ENCODE measurements at places on chromosomes 4 and X.

DNA sequence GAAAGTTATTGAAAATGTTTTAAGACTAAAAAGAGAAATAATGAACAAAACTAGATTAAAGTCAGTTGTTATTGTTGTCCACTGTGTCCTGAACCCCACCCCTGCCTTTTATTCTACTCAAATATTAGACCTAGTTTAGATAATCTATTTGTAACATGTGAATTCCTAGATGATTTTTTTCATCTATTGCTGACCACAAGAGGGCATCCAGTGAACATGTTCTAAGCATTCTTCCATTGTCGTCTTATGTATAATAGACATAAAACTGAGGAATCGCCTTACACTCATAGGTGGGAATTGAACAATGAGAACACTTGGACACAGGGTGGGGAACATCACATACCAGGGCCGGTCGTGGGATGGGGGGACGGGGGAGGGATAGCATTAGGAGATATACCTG is 36.4 kb upstream of the HPRT1 start:
- DNase-seq = no peak

DNA sequence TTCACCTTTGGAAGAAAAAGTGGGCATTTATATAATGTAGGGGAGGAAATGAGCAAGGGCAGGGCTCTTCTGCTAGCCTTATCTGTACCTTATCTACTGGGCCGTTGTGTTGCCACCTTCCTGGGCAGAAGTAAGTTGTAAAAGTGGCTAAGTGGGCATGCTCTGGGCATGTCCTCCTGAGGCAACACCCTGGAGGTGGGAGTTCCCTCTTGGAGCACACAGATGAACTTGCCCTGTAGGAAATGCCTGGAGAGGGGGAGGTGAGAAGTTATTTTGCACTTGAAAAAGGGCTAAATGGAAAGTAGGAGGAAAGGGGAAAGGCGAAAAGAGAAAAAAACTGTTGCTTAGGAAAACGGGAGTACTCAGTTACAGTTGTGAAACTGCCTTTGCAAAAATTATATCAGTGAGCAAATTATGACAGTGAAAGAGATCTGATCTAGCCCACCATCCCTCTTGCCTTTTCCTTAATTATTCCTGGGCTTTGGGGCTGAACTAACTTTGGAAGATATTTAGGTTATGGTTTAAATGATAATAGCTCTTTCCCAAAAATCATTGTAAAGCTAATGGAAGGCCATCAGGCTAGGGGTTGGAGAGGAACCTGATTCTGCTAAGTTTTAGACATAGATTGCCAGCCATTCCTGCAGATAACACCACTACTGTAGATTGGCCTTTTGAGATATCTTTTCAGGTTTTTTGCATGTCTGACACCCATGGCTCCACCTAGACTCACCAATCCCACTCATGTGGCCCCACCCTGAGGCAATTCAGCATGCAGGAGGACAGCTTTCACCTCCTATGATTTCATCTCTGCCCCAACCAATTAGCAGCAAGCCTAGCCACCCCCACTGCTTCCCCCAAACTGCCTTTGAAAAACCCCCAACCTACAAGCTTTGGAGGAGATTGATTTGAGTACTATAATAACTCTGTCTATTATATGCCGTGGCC is 20.5 kb upstream of the ZNF81 start:
- no peak for DNase-seq

- DNase-seq = no peak
Observed at GRCh38 chr4:140367738-140368137, 5.7 kb upstream of the SCOC start.

DNA sequence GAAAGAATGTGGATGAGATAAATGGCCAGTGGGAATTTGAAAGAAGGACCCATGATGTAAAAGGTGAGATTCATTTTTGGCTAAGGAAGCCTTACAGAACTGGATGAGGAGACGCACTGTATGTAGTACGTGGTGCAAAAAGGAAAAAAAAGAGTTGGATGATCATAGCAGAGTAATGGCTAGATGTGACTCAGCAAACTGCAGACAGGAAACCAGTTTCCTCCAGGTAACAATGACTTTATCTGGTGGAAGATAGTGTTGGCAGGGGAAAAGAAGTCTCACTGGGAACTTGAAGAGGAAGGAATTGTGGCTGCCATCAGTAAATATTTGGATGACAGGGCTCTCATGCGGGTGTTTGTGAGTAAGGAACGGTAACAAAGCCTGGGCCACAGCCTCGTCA is 243.2 kb downstream of the CPE start:
- no peak for DNase-seq

DNA sequence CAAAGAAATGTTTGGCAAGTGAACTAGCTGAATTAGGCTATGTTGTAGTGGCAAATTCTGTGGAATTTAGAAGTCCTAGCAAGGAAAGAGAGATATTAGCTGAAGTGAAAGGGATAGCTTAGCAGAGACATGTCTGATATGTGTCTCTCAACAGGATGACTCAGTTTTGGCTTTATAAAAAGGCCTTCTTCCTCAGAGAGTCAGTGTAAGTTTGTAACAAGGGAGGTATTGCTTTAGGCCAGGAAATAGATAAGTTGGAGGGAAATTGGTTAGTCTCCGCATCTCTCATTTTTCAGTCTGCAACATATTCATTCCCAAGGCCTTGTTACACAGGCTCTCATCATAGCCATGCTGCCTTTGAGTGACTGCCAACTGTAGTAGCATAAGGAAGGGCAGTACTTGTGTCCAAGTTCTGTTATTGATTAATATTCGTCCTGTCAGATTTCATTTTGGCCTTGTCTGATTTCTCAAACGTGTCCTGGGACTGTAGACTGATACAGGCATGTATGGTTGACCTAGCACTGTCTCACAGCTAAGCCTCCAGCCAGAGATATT is 4.0 kb downstream of the TMEM164 start:
- no peak for DNase-seq

GRCh38 chr4:153771046-153771445 is 11.2 kb upstream of the RNF175 start:
- no peak for DNase-seq

DNA sequence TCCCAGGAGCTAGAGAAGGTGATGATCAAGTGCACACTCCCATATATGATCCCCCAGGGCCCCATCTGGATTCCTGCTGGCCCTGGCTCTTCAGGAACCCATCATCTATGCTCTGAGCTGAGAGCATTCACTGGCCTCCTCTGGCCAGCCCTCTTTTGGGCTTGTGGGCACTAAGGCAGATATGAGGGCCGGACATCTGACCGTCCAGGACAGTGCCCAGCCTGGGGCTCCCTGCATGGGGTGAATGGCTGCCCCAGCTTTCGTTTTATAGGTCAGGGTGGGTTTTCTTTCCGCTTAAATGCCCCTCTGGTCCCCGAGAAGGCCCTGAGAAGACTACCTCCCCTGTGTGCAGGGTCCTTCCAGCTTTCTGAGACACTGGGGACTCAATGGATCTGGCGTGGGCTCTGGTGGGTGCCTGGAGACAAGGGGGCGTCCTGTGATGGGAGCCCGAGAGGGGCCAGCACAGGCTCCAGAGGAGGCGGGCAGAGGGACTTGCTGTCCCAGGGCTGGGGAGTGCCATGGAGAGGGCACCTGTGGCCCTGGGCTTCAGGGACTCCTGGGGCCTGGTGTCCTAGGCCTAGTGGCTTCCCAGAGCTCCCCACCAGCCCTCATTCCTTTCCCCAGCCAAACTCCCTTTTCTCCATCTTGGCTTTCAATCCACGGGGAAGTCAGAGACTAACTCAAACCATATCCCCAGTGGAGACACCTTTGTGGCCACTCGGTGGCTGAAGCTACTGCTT is 39.5 kb upstream of the GRPEL1 start:
- no peak for DNase-seq

GRCh38 chrX:519741-520140 is 110.8 kb upstream of the SHOX start:
- no peak for DNase-seq

- DNase-seq = no peak
Observed at GRCh38 chr4:180058691-180059215, 2184.4 kb upstream of the TENM3 start.

- DNase-seq = no peak
Observed at GRCh38 chr4:101347267-101347556, at the start of gene PPP3CA. TSS of gene PPP3CA (minus strand) at chr4:101347526.

- no peak for DNase-seq
Observed at GRCh38 chrX:63664083-63664482, 120.9 kb downstream of the ARHGEF9 start.

GRCh38 chr4:39569209-39569608 is 42.0 kb upstream of the UGDH start:
- no peak for DNase-seq

DNA sequence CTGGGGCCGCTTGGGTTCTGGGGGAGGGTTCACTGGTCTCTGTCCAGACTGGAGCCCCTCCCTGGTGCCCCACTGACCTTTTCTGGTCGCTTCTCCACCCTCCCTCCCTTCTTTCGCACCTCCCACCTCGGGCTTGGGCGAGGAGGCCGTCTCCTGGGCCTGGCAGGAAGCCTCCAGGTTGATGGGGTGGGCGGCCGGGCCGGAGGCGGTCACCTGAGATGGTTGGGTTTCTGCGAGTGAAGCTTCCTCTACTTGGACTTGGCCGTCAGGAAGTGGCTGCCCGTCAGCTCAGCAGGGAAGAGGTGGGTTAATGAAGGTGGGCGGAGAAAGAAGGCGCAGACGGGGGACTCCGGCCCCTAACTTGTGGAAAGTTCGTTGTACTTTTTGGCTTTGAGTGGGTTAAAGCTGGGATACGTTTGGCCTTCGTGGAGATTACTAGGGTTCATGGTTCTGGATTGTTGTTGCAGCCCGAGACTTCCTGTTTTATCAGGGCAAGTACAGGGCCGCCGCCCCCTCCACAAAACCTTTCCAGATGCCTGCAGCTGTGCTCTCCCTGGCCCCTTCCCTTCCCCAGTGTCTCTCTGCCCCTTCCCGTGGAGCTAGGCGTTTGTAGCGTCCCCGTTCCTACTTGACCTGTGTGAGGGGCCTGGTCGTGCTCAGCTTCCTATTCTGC is 1.2 kb downstream of the AKAP17A start:
- DNase-seq = no peak

DNA sequence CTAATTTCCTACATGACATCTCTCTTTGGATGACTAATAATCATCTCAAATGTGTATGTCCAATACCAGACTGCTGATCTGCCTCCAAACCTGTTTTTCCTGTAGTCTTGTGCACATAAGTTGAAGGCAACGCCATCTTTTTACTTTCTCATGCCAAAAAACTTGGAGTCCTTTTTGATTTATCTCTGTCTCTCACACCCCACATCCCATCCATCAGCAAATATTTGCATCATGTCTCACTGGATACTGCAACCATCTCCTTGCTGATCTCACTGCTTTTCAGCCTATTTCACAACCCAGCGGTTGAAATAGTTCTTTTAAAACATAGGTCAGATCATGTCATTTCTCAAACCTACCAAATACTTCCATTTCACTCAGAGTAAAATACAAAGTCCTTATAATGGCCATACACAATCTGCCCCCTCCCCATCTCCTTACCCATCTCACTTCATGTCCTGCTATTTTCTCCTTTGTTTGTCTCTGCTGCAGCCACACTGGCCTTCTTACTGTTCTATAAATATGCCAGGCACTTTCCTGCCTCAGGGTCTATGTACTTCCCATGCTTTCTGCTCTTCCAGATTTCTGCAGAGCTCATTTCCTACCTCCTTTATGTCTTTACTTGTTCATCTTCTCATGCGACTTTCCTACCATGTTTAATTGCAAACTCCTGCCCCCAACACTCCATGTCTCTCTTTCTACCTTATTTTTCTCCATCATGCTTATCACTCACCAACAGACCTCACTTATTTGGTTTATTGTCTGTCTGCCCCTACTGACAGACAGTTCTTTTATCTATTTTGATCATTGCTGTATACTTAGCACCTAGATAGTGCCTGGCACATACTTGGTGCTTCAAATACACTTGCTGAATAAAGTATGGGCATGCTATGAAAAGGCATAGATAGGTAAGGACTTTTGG is 98.8 kb downstream of the ANXA3 start:
- no peak for DNase-seq

DNA sequence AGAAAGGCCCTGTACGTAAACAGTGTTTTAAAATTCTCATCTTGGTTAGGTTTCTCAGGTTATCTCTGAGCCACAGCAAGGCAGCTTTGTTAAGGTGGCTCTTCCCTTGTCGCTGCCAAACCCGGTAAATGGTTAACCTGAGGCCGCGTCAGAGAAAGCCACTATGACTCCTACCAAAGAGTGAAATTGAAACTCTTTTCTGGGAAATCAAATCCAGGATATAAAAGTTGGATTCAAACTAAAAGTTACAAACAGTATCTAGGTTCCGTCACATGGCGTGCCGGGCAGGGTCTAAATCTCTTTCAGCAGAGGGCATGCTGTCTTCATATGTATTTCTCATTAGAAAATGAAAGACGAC is 433 bp downstream of the MMAA start:
- no peak for DNase-seq

DNA sequence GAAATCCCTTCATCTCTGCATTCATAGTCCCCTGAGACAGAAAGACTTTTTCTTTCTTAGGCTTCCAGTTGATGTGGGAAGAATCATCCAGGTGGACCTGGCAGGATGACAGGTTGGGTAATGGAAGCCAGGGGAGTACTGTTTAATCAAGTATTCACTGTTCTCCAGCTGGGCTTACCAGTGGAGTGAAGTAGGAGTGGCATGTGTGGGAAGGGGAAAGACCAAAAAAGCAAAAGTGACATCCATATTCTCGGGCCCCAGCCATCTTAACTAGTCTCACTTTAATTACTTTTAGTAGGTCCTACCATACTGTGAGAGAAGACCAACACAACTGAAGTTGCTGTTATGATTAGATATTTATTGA is 18.5 kb downstream of the VSIG4 start:
- no peak for DNase-seq

DNA sequence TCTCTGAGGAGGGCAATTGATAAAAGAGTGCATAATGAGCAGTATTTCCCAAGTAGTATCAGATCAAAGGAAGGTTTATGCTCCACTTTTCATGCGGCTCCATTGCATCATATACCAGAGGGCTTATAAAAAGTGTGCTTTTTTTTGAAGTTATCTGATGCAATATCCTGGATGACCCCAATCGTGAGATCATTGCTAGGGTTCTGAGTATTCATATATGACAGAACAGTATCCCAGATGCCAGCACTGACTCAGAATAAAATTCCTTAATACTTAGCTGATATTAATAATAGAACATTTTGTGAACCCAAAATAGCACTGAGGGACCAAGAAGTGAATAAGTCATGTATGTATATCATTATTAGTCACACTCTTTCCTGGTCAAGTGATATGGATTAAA is 945.5 kb upstream of the AGA start:
- DNase-seq = no peak

GRCh38 chr4:143344041-143344440 is 7.4 kb downstream of the GAB1 start:
- no peak for DNase-seq

- no peak for DNase-seq
Observed at GRCh38 chr4:106038908-106039307, 143.6 kb downstream of the NPNT start.

- no peak for DNase-seq
Observed at GRCh38 chr4:106426069-106426468, 57.5 kb upstream of the GIMD1 start.

- DNase-seq = no peak
Observed at GRCh38 chr4:8905226-8905772, 33.7 kb upstream of the HMX1 start.

All from stimulated activated CD8-positive, alpha-beta memory T cell treated with anti-CD3 and anti-CD28 coated beads, Interleukin-12 subunit alpha, Interleukin-12 subunit beta, amount 100 ng/mL, for 4 hours (primary cell).